ENCODE measurements at places on chromosomes 12 and 14.

DNA sequence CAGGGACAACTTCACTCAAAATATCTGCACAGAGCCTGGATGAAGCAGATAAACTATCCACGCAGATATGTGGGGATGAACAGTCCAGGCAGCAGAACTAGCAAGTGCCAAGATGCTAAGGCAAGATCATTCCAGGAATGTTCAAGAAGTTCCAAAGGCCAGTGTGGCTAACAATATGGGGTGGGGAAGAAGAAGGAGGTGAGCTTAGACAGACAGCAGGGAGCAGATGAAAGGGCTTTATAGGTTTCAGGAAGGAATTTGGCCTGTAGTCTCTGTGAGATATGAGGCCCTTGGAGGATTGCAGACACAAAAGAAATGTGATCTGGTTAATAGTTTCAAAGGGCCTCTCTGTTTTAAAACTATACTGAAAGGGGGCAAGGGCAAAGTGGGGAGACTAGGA lies 63.5 kb upstream of the PPM1H start:
- DNase-seq, result no peak

- peak; percentile 79 for DNase-seq
These were observed at the start of gene DDN for GRCh38 chr12:48999371-49000131. TSS of gene DDN (minus strand) at chr12:48999375. CDS start at chr12:48999287, 88 bp downstream.

- DNase-seq, result no peak
These were observed 64.6 kb downstream of the B4GALNT3 start for GRCh38 chr12:524167-524951.

- no peak for DNase-seq
These were observed 10.1 kb upstream of the FBXO33 start for GRCh38 chr14:39442293-39442692.

- no peak for DNase-seq
These were observed 111.6 kb downstream of the PRICKLE1 start for GRCh38 chr12:42477941-42478340.

GRCh38 chr14:61769893-61770292 lies 7.7 kb downstream of the SNAPC1 start:
- no peak for DNase-seq

GRCh38 chr12:95721320-95721719 lies 69.2 kb downstream of the NTN4 start:
- no peak for DNase-seq

GRCh38 chr12:68007466-68007865 lies 18.2 kb downstream of the IFNG-AS1 start:
- DNase-seq, result no peak

DNA sequence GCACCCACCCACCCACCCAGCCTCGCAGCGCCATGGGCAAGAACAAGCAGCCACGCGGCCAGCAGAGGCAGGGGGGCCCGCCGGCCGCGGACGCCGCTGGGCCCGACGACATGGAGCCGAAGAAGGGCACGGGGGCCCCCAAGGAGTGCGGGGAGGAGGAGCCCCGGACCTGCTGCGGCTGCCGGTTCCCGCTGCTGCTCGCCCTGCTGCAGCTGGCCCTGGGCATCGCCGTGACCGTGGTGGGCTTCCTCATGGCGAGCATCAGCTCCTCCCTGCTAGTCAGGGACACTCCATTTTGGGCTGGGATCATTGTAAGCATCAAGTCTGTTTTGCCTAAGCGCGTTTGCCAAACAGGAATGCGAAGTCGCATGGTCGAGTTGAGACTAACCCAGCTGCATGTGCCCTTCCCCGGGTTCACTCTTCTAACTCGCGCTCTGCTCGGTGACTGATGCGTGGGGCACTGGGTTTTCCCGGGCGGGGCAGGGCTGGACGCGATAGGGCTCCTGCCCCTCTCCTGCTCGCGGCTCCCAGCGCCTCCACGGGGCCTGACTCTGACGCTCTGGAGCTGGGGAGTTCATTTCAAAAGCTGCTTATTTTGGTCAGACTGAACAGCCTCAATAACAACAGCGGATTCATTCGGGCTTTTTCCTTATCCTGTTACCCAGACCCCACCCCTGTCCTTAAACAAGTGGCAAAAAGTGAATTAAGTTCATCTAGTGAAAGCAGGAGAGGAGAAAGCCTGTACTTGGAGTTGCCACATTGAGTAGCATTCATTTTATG lies 458 bp downstream of the SSPN start:
- no peak for DNase-seq

GRCh38 chr12:1703771-1704722 lies 13.2 kb downstream of the ADIPOR2 start:
- no peak for DNase-seq

DNA sequence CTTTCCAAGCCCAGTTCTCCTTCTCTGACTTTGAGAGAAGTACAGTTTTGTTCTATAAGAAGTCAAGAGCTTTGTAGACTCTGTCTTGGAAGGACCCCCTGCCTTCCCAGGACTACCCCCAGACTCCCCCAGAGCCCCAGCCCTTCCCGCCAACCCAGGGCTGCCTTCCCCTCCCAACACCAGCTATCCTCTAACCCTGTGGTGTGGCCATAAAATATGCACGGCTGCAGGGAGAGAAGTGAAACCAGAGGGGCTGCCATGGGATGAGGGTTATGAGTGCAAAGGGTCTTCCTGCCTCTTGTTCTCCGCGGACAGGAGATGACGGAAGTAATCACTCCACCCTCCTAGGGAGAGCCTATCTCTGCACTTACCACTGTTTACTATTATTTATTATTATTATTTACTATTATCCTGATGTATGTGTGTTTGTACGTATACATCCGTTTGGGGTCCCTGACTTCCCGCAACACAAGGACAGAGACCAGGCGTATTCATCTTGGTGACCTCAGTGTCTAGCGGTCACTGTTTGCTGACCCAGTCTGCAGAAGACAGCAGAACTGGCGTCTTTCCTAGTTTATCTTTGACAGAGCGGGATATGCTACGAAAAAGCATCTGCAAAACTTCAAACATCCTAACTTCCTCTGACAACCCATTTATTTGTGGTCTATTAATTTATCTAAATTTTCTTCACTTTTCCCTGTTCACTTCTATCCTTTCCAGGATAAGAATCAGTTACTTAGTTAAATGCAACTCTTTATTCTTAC lies 3.5 kb upstream of the SCNN1A start:
- no peak for DNase-seq

- DNase-seq, result no peak
These were observed 709.1 kb downstream of the DIO2 start for GRCh38 chr14:79502136-79502750.

- DNase-seq, result no peak
These were observed 35.0 kb downstream of the ERH start for GRCh38 chr14:69363055-69363454.

DNA sequence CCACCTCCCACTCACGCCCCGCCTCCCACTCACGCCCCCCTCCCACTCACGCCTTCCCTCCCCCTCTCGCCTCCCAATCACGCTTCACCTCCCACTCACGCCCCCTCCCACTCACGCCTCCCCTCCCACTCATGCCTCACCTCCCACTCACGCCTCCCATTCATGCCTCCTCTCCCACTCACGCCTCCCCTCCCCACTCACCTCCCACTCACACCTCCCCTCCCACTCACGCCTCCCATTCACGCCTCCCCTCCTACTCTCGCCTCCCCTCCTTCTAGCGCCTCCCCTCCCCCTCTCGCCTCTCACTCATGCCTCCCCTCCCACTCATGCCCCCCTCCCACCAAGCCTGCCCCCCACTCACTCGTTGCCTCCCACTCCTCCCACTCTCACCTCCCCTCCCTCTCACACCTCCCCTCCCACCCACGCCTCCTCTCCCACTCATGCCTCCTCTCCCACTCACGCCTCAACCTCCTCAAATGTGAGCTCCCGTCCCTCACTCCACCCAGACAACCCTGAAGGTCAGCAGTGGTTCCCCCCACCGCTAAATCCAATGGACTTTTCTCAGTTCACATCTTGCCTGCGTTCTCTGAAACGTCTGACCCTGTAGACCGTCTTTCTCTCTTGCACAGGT lies 39.8 kb downstream of the TMEM63C start:
- DNase-seq, result no peak

All from NCI-H2081 (cell line).